Activated CD4-positive, CD25-positive, alpha-beta regulatory T cell treated with anti-CD3 and anti-CD28 coated beads, Interleukin-2, amount 50 U/mL, for 24 hours (primary cell): ENCODE measurements at places on chromosomes 16 and 17.

GRCh38 chr17:65550075-65550662 lies 11.3 kb downstream of the AXIN2 start:
- no peak for ATAC-seq

- ATAC-seq = peak; percentile 84
Measured at GRCh38 chr16:8567355-8568230, 22.7 kb downstream of the TMEM114 start.

GRCh38 chr17:20273741-20274500 lies 193.4 kb downstream of the LGALS9B start:
- no peak for ATAC-seq

DNA sequence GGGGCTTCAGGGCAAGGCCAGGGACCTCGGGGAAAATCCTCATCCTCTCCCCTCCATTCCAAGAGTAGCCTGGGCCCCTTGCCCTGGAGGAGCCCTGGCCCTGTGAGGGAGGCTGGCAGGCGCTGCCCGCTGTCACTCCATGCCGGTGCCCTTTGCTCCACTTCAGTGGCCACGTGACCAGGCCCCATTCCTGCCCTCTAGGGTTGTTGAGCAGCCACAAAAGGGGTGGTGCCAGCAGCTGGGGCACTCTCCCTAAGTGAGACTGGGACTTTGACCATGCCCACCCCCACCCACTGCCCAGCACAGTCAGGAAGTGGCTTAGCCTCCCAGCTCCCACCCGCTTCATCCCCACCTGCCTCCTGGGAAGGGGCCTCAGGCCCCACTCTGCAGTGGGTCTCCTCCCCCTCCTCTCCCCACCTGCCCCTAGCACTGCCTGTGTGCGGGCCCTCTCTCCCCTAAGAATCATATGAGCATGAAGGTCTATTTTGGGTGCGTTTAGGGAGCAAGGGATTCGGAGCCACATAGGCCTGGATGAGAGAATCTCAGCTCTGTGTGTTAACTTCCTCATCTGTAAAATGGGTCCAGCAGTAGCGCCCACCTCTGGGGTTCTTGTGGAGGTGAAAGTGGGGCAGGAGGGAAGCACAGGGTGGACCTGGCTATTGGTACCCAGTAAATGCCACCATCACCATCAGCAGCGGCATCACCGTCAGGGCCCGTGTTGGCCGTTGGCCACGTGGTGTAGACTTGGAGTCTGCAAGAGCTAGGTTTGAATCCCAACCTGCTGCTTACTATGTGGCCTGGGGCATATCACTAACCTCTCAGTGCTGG lies 7.2 kb downstream of the PDK2 start:
- no peak for ATAC-seq

DNA sequence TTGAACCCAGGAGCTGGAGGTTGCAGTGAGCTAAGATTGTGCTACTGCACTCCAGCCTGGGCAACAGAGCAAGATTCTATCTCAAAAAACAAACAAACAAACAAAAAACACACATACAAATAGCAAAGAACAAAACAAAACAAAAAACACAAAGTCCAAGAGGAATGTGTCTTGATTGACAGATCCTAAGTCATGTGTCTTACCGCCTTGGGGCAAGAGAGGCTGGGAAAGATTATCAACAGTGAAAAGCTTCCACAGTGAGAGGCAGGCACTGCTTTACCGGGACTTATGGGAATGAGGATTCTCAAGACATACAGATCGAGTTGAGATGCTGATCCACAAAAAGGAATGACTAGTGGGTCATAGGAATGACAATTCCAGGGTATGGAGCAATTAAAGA lies 62.7 kb upstream of the GAS7 start:
- no peak for ATAC-seq

DNA sequence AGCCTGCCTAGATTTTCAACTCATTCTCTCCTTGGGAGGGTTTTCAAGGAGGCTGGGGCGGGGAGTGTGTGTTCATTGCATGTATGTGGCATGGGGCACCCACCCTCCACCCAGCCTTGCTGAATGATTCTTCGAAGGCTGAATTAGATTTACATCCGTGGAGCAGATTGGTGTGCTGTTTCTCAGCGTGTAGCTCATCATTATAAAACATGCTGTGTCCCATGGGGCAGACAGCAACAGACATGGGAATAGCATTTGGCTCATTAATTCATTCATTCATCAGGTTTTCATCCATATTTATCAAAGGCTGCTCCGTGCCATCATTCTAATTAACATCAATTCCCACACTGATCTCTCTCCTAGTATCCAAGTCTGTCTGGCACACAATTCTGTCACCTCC lies 10.6 kb upstream of the CD300A start:
- ATAC-seq = no peak

DNA sequence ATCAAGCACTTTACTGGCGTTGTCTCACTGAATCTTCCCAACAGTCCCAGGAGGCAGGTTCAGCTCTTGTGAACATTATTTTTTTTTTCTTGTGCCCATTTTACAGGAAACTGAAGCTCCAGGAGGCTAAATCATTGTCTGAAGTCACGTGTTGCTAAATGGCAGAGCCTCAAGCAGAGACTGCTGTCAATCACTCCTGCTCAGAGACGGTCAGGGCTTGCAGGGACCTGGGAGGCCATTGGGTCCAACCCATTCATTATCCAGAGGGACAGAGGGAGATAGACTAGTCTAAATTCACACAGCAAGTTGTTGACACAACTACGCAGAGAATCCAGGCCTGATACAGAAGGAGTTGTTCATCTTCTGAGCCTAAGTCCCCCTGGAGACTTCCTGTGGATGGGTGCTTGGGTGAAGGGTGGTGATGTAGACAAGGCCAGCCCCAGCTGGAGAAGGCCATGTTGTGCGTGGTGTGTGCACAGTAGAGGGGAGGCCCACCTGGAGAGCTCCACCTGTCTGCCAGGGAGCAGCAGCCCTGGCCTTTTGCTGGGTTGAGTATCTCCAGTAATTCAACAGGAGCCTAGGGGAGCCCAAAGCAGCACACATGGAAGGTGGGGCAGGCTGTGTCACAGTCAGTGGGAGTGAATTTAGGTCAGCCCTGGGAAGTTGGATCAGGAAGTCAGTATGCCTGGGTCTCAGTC lies 24.3 kb upstream of the C1QL1 start:
- ATAC-seq = no peak

GRCh38 chr17:48299760-48300159 lies 130.3 kb downstream of the SKAP1 start:
- ATAC-seq = peak; percentile 53

DNA sequence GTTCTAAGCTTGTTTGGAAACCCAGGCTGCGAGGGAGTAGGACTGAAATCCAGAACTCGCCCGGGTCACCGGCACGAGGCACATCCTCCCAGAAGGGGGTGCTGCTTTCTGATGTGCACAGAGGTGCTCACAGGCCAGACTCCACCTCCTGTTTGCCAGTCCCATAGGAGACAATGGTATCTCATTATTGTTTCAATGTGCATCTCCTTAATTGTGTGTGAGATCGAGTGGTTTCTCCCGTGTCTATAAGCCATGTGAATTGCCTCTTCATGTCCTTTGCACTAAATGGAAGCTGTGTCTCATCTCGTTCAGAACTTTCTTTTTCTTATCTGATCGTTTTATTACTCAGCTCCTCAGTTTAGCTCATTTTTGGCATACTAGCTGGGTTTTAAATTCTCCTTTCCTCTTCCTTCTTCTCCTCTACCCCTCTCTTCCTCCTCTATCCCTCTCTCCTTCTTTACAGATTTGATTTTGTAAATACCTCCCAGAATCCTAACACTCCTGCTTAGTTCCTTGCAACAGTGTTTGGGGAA lies 32.1 kb upstream of the PRKCB start:
- ATAC-seq = peak; percentile 84

DNA sequence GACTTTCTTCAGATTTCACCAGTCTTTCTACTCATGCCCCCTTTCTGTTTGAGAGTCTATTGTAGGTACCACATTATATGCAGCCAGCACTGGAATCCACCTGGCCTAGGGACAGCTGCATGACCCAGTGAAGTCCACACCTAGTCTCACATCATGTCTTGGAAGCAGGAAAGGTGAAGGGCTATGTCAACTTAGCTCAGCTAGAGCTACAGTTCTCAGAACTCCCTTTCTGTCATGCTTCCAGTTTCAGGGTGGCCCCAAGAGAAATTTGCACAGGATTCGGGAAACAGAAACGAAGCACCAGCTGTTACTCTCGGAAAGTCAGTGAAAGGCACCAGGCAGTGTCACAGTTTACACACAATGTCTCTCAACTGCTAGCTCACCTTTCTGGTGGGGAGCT lies 51.6 kb upstream of the NLRP1 start:
- no peak for ATAC-seq

DNA sequence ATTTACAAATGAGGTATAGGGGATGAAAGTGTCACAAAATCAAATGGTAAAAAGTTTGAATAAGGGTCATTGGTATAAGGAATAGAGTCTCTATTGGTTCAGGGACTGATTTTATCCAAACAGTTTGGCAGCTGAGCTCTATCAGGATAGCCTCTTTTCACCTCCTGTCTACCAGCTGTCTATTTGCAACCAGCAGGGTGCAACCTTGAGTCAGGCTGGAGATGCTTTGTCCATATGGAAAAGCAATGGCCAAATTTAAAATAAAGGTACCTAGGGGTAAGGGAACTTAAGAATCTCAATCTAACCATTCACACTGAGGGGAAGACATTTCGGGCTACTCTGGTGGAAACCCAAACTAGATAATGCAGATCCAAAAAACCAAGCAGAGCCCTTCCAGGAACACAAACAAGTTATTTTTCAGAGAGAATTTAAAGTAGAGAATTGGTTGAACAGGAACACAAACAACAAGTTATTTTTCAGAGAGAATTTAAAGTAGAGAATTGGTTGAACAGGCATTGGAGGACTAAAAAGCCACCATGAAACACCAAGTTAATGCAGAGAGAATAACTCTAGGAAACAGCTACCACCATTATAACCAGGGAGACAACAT lies 12.6 kb upstream of the CA10 start:
- no peak for ATAC-seq

DNA sequence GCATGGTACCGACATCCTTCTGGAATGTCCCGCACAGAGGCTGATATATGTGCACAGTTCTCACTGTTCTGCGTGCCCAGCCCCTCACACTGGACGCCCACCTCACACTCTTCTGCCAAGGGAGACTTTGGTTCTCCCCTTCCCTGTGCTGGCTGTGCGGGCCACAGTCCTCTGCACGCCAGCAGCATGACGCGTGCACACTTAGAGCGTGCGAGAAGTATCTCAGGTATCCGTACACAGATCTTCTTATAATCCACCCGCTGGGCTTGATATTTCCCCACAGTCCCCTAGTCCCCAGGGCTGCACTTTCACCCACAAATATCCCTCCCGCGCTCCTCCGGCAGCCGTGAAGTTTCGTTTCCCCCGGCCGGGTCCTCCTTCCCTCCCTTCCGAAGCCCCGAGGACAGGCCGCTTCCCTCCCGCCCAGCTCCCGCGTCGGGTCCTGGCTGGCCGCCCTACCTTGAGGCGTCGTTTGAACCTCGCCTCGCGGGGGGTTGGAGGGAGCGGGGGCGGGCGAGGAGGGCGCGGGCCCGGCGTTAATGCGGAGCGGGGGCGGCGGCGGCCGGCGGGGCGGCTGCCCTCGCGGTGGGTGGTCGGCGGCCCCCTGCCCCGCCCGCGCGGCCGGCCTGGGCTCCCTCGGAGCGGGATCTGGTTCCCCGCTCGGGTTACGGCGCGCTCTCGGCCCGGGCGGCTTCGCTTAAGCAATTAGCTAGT lies 5.0 kb upstream of the FOXF1 start:
- ATAC-seq = no peak

GRCh38 chr16:55452996-55453395 lies 26.0 kb upstream of the MMP2 start:
- ATAC-seq = no peak
